ENCODE measurements at places on chromosomes 2 and 18. TPM values are rescaled to one million over a fixed set of nuclear protein-coding genes. Genes with fewer than 3 reads are reported as not detected.
A peak's percentile ranks its signal among the peaks of the same experiment; 100 is the strongest.

Gene HAAO
- 37.9 TPM for polyA plus RNA-seq

Gene UPP2
- polyA plus RNA-seq: not detected

Gene MSTN
- not detected for polyA plus RNA-seq

Gene WDFY1
- 36.1 TPM for polyA plus RNA-seq

Gene SULT1C4
- 1.0 TPM for polyA plus RNA-seq

Gene CYP26B1
- 2.8 TPM for polyA plus RNA-seq

DNA sequence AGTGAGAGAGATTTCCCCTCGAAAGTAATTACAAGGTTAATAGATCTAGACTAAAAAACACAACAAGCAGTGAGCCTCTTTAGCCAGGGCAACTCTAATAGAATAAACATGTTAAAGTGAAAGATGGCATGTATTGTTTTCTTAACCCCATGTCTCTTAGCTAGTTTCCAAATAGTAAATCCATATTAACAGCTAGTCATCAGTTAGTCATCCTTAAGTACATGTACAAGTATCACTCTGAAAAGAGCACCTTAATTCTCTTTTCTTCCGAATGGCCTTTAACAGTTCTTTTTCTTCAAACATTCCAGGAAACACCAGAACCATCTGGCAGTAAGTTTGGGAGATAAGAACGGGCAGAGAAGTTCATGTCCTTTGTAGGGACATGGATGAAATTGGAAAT lies 1480.0 kb downstream of the LRP1B start:
- no peak for DNase-seq

DNA sequence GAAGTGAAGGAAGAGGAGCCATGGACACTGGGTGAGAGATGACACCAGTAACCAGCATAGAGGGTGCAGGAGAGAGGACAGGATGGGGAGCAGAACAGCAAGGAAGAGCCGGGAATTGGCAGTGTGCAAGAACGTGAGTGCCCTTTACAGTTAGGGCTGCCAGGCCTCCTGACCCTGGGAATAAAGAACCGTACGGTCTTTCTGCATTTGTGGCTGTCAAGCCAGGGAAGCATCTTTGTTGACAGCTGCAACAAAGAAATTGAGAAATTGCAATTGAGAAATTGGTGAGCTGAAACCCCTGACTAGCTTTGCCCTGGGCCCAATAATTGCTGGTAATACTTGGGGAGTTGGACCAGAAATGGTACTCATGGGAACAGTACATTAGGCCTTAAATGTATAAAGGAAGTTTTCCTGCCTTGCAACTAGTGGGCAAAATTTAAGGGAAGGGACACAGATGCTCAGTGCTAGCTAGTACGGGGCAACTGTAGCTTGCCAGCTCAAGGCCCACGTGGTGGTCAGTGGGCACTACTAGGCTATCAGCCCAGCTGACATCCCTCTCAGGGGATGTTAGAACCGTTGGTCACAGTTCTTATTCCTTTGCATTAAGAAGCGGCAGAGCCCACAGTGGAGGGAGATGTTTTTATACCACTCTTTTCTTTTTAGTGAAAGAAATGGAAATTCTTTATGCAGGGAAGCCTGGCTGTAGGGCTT lies 56.6 kb downstream of the KCTD18 start:
- DNase-seq: no peak

GRCh38 chr2:65599693-65600092 lies 167.3 kb upstream of the SPRED2 start:
- no peak for DNase-seq

DNA sequence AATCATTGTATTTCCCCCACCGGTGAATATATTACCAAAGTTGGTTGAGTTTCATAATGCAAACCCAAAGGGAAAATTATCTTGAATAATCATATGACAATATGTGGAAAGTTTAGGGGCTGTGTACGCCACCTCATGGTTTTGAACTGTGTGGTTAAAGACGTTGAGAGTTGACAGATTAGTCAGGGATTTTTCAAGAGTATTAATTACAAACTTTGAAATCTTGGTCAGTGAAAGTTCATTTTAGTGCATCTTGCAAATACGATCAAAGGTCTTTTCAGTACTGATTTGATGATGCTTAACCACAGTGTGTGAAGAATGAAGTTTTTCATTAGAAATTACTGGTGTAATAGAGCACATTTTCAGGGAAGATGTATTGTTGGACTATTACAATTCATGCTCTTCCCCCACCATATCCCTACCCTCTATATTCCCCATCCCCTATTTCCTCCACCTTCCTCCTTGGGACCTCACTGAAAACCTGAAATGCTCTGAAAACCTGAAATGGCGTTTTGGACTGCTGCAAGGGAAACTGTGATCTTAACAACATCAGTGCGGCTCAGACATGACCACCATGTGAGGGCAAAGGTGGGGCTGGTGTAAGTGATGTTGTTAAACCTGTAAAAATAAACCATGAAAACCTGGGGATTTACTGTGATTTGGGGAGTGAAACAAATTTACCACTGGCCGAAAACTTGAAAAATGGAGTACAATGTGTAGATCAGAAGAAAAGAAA lies 4.5 kb upstream of the BCL2L11 start:
- no peak for DNase-seq

GRCh38 chr2:105618351-105618659 lies 126.4 kb upstream of the NCK2 start:
- no peak for DNase-seq

DNA sequence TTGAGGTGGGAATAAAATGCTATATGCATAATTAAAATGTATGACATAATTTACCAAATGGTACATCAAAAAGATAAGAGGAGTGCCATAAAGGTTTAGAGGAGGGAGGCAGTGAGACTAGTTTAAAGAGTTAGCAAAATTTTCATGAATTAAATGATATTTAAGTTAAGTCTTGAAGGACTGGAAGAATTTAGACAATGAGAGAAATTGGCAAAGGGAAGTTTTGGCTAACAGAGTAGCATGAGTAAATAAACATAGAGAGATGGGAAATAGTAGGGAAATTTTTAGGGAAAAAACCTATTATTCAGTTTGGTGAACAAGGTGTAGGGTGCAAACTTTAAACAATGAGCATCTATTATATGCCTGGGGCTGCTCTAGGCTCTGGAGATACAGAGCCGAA lies 68.8 kb downstream of the CAVIN2 start:
- DNase-seq: no peak

DNA sequence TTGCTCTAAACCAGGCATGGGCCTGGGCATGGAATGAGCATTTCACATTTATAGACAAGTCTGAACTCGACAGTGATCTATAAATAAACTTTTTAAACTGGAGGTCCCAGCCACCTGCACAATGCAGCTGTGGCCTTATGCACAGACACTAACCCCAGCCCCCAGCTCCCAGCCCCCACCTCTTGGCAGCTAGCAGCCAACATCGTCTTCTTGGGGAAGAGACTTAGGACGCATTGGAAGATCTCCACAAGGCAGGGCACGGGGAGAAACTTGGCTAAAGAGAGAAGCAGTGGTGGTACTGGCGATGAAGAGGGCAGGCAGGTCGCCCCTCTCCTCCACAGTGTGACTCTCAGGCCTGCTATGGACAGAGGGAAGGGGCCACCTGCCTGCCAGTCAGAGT lies 213.2 kb downstream of the ANAPC1 start:
- DNase-seq: no peak

- no peak for DNase-seq
These were observed 137.9 kb upstream of the ZC3H15 start for GRCh38 chr2:186348200-186348599.

DNA sequence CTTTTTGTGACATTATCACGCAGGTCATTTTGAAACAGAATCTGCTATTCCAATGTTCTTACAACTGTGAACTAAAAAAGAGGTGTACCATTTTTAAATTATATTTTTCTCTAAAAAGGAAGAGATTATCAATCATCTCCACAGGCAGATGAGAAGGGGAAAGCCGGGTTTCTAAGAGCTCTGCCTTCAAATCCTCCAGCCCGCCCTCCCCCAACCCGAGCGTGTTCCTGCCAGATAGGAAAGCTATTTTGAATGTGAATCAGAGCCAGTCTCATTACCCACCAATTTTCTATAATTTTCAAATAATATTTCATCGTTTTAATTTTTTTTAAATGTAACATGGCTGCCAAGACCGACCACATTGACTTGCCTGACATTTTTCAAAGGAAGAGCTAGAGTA lies 65.9 kb downstream of the KCNF1 start:
- DNase-seq: no peak

- peak; percentile 86 for DNase-seq
These were observed 91.8 kb downstream of the CABLES1 start for GRCh38 chr18:23226930-23227725.

DNA sequence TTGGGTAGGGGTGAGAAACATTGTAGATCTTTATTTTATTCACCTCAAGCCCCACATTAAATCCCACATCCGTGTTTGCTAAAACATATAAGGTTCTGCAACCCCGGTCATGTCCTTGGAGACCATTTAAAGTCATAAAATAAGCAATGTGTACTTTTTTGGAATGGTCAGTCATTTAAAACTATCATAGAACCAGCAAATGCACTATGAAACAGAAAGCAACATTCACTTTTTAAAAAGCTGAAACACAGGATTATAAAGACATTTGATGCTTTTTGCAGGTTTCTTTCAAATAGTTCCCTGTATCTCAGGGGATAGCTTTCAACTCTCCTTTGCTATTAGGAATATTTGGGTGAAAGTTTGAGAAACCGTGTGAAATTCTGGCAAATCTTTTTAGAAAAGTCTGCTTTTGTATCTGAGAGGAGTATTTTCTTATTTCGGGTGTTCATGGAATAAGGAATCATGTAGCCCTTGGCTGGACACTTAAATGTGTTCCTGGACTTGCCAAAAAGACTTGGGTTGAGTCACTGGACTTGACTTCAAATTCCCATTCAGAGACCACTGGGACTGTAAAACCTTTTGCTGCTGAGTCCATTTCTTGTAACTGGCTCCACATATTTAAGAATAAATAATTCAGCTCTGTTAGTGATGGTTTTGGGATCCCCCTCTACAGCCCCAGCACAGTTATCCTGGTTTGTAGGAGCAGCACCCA lies 5.9 kb upstream of the CETN1 start:
- no peak for DNase-seq

Data from sigmoid colon (tissue), 7 donors.